Thoracic aorta (tissue), 2 donors: ENCODE measurements at places on chromosomes 11 and 22. TPM values are rescaled to one million over a fixed set of nuclear protein-coding genes. Genes with fewer than 3 reads are reported as not detected.

- H3K36me3 ChIP-seq = no peaks in the 10 kb centered on the region
- no peaks in the 10 kb centered on the region for H3K27me3 ChIP-seq
- no peak overlapping the region for H3K4me3 ChIP-seq
- no peak overlapping the region for H3K27ac ChIP-seq
Measured at GRCh38 chr11:122671400-122671891, 15.9 kb downstream of the UBASH3B start.

- no peak overlapping the region for H3K27ac ChIP-seq
- no peak for DNase-seq
- H3K36me3 ChIP-seq = no peaks in the 10 kb centered on the region
- H3K4me1 ChIP-seq = no peaks in the 10 kb centered on the region
- no peaks in the 10 kb centered on the region for H3K27me3 ChIP-seq
Measured at GRCh38 chr11:132238331-132238866, 868.0 kb downstream of the NTM start.

GRCh38 chr11:10263929-10264328 is 30.1 kb downstream of the SBF2 start:
- no peak for DNase-seq
- H3K4me1 ChIP-seq = peaks cover 5% of the 10 kb centered on the region
- no peak overlapping the region for H3K27ac ChIP-seq
- no peaks in the 10 kb centered on the region for H3K36me3 ChIP-seq
- no peaks in the 10 kb centered on the region for H3K27me3 ChIP-seq

DNA sequence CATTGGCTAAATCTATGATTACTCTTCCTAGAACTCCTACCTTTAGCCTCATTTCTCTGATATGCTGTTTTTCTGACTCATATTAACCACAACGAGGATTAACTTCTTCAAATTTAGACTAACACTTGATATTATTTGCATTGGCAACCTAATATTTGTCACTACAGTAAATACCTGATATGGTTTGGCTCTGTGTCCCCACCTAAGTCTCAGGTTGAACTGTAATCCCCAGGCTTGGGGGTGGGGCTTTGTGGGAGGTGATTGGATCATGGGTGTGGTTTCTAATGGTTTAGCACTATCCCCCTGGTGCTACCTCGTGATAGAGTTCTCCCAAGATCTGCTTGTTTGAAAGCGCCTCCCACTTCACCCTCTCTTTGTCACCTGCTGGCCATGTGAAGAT is 17.1 kb upstream of the MED17 start:
- H3K27me3 ChIP-seq = no peaks in the 10 kb centered on the region
- H3K36me3 ChIP-seq = no peaks in the 10 kb centered on the region
- no peaks in the 10 kb centered on the region for H3K4me1 ChIP-seq
- DNase-seq = no peak
- H3K4me3 ChIP-seq = no peak overlapping the region

GRCh38 chr11:124892750-124893454 is 4.8 kb downstream of the ROBO4 start:
- H3K27me3 ChIP-seq = no peaks in the 10 kb centered on the region
- no peaks in the 10 kb centered on the region for H3K36me3 ChIP-seq
- H3K4me3 ChIP-seq = no peak overlapping the region

DNA sequence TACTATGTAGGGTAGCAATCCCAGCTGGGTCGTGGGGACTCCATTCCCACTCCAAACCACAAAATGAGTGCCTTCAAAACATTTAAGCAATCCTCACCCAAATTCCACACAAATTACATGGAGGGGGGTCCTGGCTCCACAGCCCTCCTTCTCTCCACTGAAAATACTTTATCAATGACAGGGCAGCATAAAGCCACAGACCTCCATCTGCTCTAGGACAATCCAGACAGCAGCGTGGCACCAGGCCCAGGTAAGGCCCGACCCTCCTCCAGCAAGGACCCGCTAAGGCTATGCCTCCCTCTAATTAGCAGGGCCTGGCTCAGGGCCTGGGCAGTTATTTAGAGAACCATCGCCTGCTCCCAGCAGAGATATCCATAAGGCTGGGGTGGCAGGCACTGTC is at the start of gene PANX3:
Gene PANX3 (plus strand): TSS at position 365 of the 400 bp plus-strand sequence. CDS start 129 bp downstream, outside the sequence.
- DNase-seq = no peak
- H3K4me3 ChIP-seq = no peak within 1 kb of the TSS
- no peaks in the 10 kb centered on the region for H3K4me1 ChIP-seq
- no peaks in the 10 kb centered on the region for H3K27me3 ChIP-seq
- no peak within 1 kb of the TSS for H3K27ac ChIP-seq

GRCh38 chr11:72996959-72997358 is 145.2 kb downstream of the FCHSD2 start:
- H3K27ac ChIP-seq = no peak overlapping the region
- peaks cover 9% of the 10 kb centered on the region for H3K4me1 ChIP-seq
- peaks cover 6% of the 10 kb centered on the region for H3K36me3 ChIP-seq
- DNase-seq = no peak
- H3K27me3 ChIP-seq = no peaks in the 10 kb centered on the region

- H3K36me3 ChIP-seq = no peaks in the 10 kb centered on the region
- H3K4me3 ChIP-seq = no peak overlapping the region
- H3K27ac ChIP-seq = no peak overlapping the region
Measured at GRCh38 chr11:113907681-113908080, 3.1 kb downstream of the HTR3B start.

The EIF4G2 gene
- total RNA-seq = 564 TPM

The CRYBA4 gene
- total RNA-seq = not detected
